ENCODE measurements at places on chromosomes 2 and 18. TPM values are rescaled to one million over a fixed set of nuclear protein-coding genes. Genes with fewer than 3 reads are reported as not detected.

DNA sequence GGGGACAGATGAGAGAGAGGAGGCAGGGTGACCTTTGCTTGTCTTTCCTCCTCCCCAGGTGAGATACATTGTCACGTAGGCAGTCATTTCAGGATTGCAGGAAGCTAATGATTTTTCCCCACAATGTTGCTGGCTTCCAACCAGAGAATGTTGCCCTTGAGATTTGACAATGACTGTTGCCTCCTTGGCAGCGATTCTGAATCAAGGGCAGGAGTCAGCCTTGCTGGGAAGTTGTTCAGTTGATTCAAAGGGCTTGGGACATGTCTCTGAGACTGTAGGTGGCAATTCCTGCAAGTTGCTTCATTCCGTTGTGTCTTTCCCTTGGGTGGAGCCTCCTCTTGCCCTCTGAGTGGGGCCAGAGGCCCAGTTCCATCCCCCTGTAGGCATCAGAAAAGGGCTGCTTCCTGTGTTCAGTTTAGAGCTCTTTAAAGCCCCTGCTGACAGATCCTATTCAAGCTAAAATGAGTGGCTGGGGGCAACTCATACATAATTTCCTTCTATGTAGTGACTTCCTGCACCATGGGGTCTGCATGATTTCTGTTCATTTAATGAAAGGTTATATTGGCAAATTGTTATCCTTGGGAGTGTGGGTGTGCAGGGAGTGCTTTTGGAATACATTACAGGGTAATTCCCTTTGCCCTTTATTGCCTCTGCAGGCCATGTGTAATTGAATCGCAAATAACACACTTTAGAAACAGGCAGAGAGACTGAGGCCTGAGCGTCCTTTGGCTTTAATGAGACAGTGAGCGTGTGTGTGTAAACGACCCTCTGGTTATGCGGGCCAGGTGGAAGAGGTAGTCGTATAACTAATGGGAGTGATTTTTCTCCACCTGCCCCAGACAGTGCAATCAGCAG, 52.4 kb downstream of the GPR39 start:
- DNase-seq = no peak

- no peak for DNase-seq
Observed at GRCh38 chr2:96528700-96529375, 7.7 kb upstream of the ARID5A start.

DNA sequence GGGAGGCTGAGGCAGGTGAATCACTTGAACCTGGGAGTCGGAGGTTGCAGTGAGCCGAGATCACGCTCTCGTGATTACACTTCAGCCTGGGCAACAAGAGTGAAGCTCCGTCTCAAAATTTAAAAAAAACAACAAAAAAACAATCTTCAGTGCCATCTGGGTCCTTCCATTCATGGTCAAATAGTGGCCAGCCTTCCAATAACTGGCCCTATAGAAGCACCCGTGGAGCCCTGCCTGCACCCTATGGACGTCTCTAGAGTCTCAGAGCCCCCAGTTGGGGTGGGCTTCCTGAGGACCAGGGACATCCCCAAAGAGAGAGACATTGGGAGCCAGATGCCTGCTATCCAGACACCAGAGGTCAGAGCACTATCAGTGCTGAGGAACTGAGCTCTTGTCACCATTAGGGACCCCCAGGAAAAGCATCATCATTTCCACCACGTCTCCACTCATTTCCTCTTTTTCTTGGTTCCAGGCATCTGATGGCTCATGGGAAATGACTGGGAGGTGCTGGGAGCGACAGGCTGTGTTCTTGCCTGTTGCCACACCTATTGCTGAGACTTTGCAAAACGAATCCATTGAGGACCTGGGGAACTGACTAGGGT, 9.4 kb downstream of the NEU2 start:
- no peak for DNase-seq

GRCh38 chr2:221034973-221035372, 537.1 kb downstream of the EPHA4 start:
- no peak for DNase-seq

DNA sequence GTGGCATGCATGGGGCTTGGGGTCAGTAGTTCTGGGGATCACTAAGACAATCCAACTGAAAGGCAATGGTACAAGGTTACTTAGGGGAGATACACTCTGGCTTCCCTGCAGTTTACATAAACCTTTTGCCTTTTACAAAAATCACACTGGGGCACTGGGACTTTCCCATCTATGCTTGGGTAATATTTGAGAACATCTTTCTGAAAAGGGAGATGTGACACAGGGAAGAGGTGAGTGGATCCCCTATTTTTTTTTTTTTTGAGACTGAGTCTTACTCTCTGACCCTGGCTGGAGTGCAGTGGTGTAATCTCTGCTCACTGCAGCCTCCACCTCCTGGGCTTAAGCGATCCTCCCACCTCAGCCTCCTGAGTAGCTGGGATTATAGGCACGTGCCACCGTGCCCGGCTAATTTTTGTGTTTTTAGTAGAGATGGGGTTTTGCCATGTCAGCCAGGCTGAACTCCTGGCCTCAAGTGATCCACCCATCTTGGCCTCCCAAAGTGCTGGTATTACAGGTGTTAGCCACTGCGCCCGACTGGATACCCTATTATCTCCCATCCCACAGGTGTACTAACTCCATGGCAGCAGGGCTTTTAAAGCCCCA, 82.8 kb upstream of the DNMT3A start:
- no peak for DNase-seq

- DNase-seq = no peak
Observed at GRCh38 chr2:239756031-239756789, 268.9 kb downstream of the NDUFA10 start.

- DNase-seq = no peak
Observed at GRCh38 chr2:29601872-29602271, 319.5 kb downstream of the ALK start.

DNA sequence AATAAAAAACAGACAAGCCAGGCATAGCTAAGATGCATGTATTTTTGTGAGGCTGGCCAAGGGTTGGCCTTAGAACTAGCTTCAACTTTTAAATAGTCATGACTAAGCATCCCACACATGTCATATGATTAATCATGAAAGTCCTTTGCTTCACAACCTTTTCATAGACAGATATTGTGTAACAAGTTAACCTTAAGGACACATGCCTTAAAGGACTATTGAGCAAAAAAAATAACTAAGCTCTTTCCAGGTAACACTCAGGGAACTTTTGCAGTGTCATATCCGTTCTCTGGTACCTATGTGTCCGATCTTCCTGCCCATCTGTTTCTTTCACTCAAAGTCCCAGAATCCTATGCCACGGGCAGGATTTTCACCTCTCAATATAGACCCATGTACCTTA, 498.4 kb downstream of the STK39 start:
- no peak for DNase-seq

DNA sequence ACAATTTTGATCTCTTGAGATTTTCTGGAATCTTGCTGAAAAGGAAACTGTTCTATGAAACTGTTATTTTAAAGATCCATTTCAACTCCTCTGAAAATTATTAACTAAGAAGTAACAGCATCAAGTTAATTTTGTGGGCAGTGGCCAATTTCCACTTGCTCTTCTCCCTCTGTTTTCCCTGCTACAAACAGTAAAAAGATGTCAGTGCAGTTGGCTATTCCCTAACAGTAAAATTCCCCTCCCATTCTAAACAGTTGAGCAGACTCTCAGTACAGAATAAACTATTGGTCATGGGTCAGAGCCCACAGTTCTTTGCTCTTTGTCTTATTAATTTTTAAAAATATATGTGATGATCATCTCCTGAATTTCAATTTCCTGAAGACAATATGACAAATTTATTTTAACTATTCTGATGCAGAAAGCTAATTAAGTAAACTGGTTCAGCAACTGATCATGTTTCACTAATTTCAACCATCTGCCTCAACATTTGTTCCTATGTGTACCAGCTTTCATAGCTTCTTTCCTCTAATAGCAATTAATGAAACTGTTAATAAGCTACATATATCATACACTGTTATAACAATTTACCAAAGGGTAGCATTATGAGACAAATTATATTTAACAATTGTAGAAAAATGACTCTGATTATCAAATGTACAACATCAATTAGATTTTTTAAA, 41.1 kb upstream of the GALNT5 start:
- DNase-seq = no peak

GRCh38 chr2:38442643-38443541, 65.8 kb upstream of the ATL2 start:
- no peak for DNase-seq

- no peak for DNase-seq
Observed at GRCh38 chr18:55054021-55054990, 95.0 kb upstream of the CCDC68 start.

DNA sequence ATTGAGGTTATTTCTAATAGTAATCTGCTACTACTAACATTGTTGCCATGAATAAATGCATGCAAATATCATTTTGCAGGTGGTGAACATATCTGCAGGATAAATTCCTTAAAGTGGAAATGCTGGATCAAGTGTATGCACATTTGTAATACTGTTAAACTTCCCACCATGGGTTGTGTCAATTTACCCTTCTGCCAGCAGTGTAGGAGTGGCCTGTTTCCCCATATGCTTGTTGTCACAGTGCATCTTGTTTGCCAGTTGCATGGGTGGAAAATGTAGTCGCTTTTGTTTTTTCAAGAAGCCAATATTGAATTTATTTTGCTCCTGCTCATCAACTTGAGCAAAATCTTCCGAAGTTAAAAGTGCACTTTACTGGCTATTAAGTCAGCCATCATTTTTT, 139.0 kb upstream of the ACKR3 start:
- no peak for DNase-seq

- DNase-seq = no peak
Observed at GRCh38 chr2:149573760-149574159, 13.8 kb downstream of the MMADHC start.

DNA sequence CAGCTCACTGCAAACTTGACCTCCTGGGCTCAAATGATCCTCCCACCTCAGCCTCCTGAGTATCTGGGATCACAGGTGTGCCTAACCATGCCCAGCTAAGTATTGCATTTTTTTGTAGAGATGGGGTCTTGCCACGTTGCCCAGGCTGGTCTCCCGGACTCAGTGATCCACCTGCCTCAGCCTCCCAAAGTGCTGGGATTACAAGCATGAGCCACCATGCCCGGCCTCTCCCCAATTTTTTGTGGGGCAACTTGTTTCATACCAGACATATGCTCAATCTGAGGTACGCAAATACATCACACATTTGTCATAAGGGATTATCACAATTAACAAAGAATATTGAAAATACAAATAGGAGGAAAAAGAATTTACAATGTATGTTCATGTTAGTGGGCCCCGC, 27.7 kb downstream of the LGALSL start:
- DNase-seq = no peak

- DNase-seq = no peak
Observed at GRCh38 chr18:2895391-2895790, 48.6 kb downstream of the EMILIN2 start.

GRCh38 chr2:240430595-240430994, 4.9 kb upstream of the GPC1 start:
- no peak for DNase-seq

DNA sequence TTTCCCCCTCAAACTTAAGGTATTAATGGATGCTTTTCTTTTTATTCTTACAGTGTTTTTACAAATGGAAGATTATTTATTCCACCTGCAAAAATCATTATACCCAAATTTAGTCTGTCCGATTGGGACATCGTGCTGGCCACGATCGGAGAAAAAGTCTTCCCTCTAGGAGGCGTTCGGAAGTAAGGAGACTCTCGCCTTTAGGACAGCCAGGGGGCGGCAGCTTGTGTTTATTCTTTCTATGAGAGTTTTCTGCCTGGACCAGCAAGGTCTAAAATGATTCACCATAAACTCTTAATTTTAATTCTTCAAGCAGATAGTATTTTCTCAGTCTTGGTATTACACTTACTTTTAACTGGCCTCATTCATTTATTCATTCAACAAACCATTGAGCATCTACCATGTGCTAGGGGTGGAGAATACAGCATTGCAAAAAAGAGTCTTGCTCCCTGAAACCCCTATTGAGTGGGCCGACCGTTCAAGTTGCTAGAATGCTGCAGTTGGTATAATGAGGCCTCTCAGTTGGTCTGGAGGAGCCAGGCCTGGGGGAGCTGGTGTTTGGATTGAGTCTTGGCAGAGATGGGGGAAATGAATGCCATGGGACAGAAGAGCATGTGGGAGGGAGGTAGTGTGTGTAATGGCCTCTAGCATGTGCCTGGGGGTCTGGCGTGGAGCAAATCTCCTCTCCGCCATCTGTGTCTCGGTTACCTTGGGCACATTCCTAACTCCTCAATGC, 38.7 kb downstream of the DCDC2C start:
- DNase-seq = no peak

DNA sequence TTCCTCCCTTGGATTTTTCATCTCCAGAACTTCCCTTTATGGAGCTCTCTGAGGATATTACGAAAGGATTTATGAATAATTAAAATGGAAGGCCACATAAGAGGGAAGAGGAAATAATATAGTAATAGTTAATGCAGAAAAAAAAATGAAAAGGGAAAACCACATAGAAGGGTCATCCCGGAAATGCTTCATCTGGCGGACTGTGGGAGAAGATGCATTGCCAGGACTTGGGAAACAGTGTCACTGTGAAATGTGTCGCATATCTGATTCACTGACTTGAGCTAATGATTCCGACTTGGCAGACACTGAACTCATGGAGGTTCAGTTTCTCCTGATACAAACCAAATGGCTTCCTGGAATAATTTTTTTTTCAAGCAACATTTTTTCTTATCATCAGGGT, 129.9 kb upstream of the RMP24 start:
- DNase-seq = no peak

DNA sequence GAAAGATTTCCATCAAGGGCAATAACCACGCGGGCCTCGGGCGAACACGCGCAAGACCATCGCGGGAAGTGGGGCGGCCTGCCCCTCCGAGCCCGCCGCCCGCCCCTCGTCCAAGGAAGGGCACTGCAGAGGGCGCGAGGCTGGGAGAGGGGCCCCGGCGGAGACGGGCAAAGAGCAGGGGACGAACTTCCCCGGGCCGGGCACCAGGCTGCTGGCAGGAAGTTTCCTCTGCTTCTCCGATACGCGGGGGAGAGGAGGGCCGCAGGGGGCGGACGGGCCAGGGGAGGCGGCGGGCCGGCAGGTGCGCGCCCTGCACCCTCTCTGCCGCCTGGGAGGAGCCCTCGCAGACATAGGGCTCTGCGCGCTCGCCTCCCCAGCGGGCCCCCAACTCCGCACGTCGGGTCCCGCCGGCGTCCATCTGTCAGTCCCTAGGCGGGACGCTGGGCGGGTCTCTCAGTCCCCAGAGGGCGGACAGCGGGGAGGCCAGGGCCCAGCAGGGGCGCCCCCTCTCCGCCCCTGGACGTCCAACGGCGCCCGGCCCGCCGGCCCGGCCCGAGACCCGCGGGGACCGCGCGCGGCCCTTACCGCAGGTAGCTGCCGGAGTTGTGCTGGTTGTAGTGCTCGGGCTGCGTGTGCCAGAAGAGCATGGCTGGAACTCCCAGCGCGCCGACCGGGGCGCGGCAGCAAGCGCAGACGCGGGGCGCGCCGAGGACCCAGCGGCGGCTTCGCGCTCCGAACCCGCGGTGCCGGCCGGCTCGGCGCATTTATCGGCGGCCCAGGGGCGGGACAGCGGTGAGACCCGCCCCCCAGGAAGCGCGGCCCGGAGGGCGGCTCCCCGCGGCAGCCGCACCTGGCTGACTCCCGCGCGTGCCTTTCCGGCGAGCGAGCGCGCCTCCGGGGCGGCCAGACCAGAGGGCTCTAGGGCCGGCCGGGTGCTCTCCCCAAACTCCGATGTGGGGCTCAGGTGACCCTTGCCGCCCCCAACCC, at the start of gene TFCP2L1:
TSS of gene TFCP2L1 (minus strand) at position 740 of the 987 bp plus-strand sequence. CDS start at position 647, 93 bp downstream.
- DNase-seq = no peak

PROC gene
- not detected for polyA plus RNA-seq

NEU4 gene
- not detected for polyA plus RNA-seq

IL36G gene
- polyA plus RNA-seq = not detected

PMAIP1 gene
- polyA plus RNA-seq = 34.6 TPM

DCDC2C gene
- polyA plus RNA-seq = not detected

HRH4 gene
- polyA plus RNA-seq = not detected

ALLC gene
- not detected for polyA plus RNA-seq

TCF23 gene
- not detected for polyA plus RNA-seq

ABCG5 gene
- polyA plus RNA-seq = not detected

IL36B gene
- polyA plus RNA-seq = not detected

ALPI gene
- polyA plus RNA-seq = not detected
